ENCODE measurements at places on chromosomes 5 and 9. TPM values are rescaled to one million over a fixed set of nuclear protein-coding genes. Genes with fewer than 3 reads are reported as not detected.

Gene TMEM174
- total RNA-seq = not detected

Gene TGFBR1
- 58.9 TPM for total RNA-seq

Gene PCDHGA2
- 0.26 TPM for total RNA-seq

Gene MEIKIN
- total RNA-seq = not detected

Gene TSSK1B
- total RNA-seq = 0.26 TPM
